HuH-7.5 (cell line): ENCODE measurements at places on chromosomes 3 and 15.

DNA sequence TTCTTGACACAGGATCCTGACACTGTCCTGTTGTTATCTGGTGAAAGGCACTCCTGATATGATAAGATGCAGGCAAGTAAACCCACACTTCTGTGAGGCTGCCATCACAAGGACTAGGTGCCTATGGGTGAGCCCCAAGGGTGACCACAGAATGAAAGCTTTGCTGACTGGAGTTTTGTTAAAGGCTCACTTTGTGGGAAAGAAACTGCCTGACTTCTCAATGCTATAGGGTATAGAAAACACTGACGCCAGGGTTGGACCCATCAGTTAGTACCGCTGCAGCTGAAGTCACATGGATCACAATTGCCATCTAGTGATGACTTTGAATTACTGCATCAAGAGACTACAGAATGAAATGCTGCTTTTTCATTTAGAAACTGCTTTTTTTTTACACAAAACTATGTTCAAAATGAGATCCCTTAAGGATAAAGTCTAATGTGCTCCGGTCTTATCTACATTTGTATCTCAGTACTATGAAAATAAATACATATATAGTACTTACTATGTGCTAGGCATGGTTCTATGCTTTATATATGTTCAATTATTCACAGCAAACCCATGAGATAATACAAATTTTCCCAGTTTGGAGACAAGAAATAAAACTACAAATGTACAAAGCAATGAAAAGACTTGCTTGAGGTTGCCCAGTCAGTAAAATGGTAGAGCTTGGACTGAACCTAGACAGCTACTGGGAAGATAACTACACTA lies 64.2 kb upstream of the CMSS1 start:
- DNase-seq, result peak; percentile 38

DNA sequence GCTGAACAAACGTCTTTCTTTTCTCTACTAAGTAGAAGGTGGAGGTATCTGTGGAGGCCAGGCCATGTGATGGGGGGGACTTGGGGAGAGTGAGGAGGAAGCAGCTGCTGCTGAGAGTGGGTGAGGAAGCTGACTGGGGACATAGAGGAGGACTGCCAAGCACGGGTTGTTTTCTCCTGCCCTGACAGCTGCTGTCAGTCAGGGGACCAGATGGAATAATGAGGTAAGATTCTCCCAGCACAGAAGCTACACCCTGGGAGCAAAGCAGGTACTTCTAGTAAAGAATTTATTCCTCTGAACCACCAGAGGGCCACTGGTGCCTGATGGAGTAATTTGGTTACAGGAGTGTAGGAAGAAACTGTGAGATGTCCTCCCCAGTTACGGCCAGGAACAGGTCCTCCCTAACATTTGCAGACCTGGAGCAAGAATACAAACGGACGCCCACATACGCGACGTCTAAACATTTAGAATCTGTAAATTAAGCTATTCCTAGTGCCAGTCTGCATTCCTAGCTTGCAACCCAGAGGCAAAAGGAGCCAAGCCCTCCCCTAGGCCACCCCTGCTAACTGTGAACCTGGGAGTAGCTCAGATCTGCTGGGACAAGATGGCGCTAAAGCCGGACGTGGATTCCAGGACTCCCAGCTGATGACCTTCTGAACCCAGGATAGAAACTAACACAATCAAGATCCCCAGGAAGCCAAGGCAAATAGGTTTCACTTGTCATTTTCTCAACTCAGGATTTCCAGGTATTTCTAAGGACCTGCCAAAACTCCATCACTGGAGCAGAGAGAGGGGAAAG lies 14.8 kb downstream of the CRYGS start:
- DNase-seq, result no peak

DNA sequence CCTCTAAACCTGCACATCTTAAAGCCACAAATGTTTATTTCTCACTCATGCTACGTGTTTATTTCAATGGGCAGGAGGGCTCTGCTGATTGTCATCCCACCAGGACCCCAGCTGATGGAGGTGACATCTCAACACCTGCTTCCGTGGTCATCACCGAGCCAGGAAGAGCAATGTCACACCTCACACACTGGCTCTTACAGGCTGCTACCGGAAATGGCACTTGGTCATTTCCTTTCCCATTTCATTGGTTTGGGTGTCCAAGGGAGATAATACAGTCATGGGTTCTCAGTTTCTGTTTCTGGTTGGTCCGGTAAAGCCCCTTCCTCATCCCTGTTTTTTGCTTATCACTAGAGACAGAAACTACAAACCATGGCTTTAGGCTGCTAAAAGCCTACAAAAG lies 41.9 kb downstream of the ABHD2 start:
- DNase-seq, result no peak

- DNase-seq, result peak; percentile 49
Observed at GRCh38 chr3:4271834-4272233, 31.3 kb upstream of the SETMAR start.

DNA sequence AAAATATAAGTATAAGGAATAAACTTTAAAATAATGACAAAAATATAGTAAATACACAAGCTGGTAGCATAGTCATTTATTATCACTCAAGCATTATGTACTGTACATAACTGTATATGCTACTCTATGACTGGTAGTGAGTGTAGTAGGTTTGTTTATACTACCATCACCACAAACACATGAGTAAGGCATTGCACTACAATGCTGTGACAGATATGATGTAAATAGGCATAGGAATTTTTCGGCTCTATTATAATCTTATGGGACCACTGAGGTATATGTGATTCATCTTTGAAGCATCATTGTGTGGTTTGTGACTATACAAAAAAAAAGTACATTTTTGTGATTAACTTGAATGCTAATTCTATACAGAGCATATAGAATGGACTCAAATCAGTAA lies 35.3 kb upstream of the FBN1 start:
- DNase-seq, result no peak

DNA sequence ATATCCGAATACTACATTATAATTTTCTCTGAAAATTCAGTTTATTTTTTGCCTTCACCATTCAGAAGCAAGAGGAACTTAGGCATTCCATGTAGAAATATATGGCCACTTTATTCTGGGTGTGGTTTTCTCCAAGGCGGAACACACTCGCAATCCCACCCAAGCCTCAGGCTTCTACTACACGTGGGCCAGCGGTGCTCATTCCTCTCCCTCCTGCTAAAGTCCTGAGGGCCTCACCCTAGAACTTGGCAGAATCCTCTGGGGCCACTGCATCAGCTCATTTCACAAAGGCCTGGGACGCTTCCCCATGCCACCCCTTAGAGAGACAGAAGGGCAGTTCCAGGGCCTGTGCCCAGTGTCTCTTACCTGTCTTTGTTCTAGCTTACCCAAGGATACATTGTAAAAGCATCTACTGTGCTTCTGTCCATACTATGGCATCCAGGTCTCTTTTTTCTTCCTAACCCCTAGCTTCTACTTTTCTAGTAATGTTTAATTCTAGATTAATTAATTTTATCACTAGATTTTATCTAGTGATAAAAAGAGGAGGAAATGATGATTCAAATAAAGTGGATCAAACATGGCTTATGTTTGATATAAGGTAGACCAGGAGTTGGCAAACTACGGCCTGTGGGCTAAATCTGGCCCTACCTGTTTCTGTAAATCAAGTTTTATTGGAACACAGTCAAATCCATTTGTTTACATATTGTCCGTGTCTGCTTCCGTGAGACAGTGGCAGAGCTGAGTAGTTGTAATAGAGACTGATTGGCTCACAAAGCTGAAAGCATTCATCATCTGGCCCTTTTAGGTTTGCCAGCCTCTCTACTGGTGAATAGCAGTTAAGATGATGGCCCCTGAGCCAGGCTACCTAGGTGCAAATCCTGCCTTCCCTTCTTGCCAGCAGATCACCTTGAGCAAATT lies 29.8 kb downstream of the LARS2 start:
- no peak for DNase-seq

GRCh38 chr15:71651750-71652186 lies 158.6 kb upstream of the NR2E3 start:
- DNase-seq, result no peak

GRCh38 chr3:57951066-57951882 lies 56.9 kb upstream of the FLNB start:
- DNase-seq, result no peak

DNA sequence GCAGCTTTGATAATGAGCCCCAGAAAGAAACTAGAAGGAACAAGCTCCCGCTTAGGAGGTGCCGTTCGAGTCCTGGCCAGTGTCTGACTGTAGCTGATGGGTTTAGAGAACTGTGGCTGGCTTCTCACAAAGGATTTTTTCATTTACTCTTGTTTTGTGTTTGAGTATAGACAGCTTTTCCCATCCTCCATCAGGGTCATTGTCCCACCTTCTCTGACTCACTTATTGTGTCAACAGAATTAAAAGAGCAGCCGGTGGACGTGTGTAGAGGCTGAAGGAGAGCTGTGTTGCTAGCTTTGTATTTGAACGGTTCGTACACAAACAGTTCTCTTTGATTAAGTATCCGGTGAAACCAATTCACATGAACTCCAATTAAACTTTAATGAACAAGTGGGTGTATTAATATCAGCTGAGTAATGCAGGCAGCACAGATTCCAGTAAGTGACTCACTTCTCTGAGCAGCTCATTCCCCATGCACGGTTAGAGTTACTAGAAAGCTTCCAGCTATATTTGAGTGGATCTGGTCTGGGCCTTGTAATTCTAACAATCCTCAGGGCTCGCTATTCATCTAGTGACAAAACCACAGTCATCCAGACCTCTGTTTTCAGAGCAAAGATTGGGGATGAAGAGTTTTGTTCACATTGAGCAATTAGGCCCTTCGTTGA lies 141.0 kb downstream of the LPP start:
- no peak for DNase-seq

- no peak for DNase-seq
Observed at GRCh38 chr3:72776-73175, 123.8 kb upstream of the CHL1 start.

DNA sequence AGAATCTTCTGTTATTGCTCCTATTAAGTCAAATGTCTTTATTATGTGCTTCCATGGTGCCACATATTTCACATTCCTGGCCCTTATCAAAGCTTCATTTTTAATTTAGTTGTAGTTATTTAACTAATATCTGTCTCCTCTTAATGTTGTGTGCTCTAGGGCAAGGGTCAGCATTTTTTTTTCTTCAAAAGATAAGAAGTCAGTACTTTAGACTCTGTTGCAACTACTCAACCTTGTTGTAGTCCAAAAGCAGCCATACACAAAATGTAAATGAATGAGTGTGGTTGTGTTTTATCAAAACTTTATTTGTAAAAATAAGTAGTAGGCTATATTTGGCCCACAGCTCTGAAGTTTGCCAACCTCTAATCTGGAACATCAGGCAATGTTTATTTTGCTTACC lies 394.7 kb upstream of the CBLB start:
- DNase-seq, result no peak

DNA sequence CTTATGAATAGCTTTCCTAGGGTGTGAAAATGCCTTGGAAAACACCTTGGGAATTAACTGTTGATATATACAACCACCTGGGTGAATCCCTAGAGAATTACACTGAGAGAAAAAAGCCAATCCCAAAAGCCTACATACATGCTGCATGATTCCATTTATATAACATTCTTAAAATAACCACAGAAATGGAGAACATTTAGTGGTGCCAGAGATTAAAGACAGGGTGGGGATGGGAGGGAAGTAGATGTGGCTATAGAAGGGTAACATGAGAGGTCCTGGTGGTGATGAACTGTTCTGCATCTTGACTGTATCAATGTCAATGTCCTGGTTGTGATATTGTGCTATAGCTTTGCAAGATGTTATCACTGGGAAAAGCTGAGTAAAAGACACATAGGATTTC lies 291.0 kb downstream of the CLSTN2 start:
- no peak for DNase-seq

DNA sequence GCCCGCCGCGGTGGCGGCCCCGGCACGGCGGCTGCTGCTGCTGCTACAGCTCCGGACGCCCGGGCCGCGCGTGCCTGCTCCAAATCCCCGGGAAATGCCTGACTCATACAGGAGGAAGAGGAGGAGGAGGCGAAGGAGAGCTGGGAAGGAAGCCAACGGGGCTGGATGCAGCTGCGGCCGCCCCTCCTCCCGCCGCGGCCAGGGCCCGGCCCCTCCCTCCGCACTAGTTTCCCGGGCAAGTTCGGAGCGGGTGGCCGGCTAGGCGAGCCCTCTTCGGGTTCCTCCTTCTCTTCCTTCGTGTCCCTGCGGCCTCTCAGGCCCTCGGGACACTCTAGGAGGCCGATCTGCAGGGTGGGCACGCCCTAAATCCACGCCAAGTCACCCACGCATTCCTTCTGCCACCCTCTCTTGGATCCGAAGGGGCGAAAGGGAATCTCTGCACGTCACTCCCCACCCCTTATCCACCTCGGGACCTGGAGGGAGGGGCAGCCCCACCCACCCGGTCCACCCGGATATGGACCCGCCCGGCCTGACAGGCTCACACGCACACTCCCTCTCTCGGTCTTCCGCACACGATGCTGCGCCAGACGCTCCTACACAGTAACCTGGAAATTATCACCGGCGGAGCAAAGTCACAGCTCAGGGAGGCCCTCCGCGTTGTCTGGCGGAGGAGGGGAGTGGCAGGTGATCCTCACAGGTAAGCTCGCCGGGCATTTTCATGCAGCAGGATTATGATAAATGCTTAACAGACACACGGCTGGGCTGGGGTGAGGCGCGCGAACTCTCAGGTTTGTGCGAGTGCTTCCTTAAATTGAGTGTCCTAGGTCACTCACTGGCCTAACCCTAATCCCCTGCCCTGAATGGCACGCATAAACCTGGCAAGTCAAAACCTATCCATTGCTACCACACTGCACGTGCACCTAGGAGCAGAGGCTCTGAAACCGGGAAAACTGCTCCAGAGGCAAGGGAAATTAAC lies at the start of the genes OSBPL10 and ZNF860:
TSS of gene OSBPL10 (minus strand) at position 57 of the 976 bp plus-strand sequence. CDS start 83 bp downstream, outside the sequence.
TSS of gene ZNF860 (plus strand) at position 545 of the 976 bp plus-strand sequence. CDS start 7,330 bp downstream, outside the sequence.
- DNase-seq, result peak; percentile 77

GRCh38 chr3:125121246-125122010 lies 65.6 kb upstream of the HEG1 start:
- DNase-seq, result no peak

GRCh38 chr3:94716326-94717018 lies 653.6 kb downstream of the NSUN3 start:
- DNase-seq, result no peak

GRCh38 chr3:155252535-155252934 lies 40.9 kb downstream of the STRIT1 start:
- no peak for DNase-seq

DNA sequence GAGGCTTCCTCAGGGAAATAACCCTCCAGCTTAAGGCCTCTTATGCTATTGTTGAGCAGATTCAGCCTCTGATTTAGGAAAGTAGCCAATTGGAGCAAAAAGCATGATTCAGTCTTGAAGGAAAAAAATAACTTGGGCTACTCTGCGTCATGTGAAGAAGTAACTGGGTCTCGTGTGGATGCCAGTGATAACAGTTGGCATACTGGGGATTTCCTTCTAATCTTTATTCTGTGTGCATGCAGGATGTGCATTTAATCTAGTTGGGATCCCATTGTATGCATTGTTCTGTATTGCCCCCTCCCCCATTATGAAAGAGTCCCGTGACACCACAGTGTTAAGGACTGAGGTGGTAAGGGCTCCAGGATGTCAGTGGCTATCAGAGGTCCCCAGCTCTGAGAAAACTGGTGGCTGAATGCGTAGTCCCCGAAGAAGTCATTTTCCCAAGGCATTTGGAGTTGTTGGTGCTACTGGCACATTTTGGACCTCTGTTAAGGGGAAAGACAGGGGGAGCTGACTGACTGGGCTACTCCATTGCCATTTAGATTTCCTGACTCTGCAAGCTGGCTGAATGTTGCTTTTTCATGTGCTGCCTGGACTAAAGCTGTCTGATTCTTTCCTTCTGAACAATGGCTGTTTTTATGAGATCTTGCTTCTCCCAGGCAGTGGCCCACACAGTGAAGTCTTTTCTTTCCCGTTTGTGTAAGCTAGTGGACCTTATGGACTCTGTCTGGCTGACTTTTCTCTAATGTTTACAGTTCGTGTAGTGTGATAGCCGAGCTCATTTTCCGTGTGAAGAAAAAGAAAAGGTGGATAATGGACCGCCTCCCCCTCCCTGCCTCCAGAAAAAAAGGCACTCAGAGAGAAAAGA lies 38.4 kb upstream of the TRAK1 start:
- DNase-seq, result no peak
